Activated effector memory CD4-positive, alpha-beta T cell treated with anti-CD3 and anti-CD28 coated beads, Interleukin-2, amount 50 U/mL, for 16 hours (primary cell): ENCODE measurements at places on chromosomes 13 and 19.
A peak's percentile ranks its signal among the peaks of the same experiment; 100 is the strongest.

- no peak for DNase-seq
Observed at GRCh38 chr13:79483086-79483706, 2.2 kb downstream of the NDFIP2 start.

GRCh38 chr19:35978832-35979365, 16.1 kb upstream of the SDHAF1 start:
- no peak for DNase-seq

DNA sequence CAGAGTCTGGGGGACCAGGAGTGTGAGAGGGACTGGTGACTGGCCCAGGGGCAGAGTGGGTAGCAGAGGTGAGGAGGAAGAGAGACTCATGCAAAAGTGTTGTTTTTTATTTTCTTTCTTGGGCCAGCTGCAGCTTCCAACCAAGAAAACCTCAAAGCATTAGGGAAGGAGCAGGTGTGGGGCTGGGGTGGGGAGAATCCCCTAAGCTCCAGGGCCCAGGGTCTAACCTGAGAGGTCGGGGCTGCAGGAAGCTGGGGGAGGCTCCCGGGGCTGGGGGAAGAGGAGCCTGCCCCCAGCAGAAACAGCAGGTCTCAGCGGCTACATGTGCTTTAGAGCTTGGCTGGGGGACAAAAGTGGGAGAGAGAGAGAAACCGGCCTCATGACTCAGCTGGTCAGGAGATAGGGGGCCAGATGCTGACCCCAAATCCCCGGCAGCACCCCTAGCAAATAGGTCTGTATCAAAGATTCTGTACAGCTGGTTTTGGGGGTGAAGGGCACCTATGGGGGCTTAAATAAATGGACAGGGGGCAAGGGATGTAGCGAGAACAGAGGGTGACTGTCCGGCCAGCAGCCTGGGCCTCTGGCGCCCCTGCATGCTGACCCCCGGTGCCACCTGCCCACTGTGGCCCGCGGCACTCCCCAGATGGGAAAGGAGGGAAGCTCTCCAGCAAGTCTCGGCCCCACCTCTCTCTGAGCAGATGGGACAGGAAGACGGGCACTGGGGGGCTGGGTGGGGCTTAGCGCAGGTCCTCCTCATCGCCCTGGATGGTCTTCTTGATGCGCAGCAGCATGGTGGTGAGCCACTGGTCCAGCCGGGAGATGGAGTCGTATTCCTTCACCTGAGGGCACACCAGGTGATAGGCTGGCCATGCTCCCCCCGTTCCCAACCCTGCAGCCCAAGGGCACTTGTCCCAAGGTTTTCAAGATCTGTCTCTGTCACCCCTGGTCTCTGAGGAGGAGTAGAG, 3.8 kb upstream of the KPTN start:
- no peak for DNase-seq

- DNase-seq: no peak
Observed at GRCh38 chr13:40169476-40169875, 497.0 kb downstream of the FOXO1 start.

- DNase-seq: no peak
Observed at GRCh38 chr19:35120492-35120891, 4.9 kb downstream of the FXYD3 start.

DNA sequence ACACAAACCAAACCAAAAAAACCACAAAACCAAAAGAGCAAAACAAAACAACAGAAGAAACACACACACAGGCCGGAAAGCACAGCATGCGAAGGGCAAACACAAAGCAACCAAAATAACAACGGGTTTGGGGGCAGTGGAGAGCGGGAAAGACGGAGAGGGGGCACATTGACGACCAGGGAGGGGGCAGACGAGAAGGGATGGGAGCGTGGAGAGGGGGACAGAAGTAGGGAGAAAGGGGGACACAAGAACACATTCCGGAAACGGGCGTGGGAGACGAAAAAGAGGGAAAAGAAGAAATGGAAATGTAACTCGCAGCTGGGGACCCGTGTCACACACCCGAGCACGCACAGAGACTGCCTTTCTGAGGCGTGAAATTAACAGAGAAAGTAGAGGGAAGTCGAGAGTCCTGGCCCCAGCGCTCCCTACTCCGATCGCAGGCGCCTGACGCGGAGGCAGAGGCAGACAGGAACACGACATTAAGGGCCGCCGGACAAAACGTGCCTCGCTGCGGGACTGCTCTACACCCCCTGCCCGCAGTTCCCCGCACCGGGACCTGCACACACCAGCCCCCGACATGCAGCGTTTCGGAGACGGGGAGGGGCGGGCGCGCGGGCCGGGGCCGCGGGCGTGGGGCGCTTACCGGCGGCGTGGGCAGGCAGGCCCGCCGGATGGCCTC, 652 bp downstream of the POU4F1 start:
- peak; percentile 65 for DNase-seq

- DNase-seq: no peak
Observed at GRCh38 chr19:8054169-8054568, 1.6 kb downstream of the CCL25 start.

GRCh38 chr13:40172878-40173277, 493.6 kb downstream of the FOXO1 start:
- no peak for DNase-seq
